Myocyte (in vitro differentiated cells): ENCODE measurements at places on chromosomes 12 and 14.
A peak's percentile ranks its signal among the peaks of the same experiment; 100 is the strongest.

DNA sequence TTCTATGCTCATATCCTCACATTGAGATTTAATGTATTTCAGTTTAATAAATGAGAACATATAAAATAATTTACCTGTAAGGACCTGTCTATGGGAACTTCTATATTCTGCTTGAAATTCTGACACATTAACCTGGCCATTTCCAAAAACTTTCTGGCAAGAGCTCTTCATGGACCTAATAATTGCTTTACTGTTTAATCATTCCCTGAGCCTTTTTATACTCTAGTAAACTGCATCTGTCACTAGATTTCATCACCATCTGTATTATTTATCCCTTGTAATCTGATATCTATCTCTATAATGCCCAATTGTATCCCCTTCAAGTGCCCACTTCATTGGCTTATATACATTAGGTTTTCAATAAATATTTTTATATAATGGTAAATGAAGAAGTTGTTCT, 327.7 kb downstream of the RAD51B start:
- peak; percentile 67 for DNase-seq

DNA sequence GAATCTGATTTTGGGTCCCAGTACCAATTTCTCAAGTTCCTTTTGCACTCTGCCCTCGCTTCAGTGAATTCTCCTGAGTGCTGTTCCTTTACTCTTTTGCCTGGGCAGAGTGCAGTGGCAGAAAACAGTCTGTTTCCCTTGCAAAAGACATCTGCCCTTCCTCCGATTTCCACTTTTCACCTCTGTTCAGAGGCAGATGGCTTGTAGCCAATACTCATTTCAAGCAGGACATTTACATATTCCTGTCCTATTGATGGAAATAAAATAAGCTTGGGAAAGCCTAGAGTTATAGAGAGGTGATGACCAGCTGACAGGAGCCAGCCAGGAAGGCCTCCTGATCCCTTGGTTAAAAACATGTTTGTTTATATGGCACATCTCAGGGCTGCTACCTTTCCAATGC, 111.0 kb downstream of the SLC8A3 start:
- DNase-seq = no peak

DNA sequence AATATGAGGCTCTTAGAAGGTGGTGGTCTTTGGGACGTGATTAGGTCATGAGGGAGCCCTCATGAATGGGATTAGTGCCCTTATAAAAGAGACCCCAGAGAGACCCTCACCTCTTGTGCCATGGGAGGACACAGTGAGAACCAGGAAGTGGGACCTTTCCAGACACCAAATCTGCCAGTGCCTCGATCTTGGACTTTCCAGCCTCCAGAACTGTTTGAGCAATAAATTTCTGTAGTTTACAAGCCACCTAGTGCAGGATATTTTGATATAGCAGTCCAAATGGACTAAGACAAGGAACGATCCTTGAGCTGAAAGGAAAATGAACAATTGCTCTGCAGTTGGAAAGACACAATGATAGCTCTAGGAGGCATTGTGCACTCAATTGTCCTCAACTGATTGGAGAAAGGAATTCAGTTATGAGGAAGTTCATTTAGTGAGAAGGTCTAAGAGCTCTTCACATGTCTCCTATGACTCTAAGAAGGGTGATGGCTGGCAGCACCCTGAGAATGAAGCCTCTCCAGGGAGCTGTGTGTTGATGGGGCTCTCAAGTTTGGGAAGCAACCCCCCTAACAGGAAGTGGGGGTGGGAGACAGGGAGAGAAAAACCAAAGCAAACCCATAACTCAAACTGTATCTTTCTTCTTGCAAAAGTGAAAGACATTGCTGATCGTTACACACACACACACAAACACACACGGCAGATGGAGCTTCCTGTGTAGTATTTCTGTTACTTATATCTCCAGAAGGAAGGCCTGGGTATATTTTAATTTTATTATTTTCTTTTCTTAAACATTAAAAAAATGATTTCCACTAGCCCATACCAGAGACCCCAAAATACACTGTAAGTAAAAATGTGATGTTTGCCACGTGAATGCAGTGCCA, 21.0 kb downstream of the CHST11 start:
- no peak for DNase-seq

GRCh38 chr12:85569261-85569660, 266.9 kb downstream of the RASSF9 start:
- DNase-seq = no peak

DNA sequence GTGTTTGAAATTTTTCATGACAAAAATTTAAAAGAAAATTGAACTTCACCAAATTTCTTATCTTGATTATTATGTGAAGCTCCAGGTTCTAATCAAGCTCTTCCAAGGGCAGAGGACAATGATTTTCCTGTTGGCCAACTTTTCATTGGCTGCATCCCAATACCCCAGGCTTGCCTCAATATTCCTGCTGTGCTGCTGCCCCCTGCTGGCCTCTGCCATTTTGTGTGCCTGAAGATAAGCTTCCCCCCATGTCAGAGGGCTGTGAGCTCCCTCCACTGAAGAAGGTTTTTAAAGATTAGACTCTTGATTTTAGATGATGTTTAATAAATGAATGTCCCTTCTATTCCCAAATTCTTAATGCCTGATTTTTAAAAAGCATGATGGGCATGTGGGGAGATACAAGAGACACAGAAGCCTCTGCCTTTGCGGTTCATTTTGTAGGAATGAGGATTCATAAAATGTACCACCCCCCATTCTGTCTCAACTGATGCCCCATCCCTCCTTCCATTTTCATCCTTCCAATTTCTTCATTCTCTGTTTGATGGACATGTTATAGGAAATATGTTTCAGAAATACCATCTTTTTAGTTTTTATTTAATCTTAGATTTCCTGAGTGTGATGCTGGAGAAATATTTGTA, 76.7 kb upstream of the RGS6 start:
- DNase-seq = peak; percentile 78

DNA sequence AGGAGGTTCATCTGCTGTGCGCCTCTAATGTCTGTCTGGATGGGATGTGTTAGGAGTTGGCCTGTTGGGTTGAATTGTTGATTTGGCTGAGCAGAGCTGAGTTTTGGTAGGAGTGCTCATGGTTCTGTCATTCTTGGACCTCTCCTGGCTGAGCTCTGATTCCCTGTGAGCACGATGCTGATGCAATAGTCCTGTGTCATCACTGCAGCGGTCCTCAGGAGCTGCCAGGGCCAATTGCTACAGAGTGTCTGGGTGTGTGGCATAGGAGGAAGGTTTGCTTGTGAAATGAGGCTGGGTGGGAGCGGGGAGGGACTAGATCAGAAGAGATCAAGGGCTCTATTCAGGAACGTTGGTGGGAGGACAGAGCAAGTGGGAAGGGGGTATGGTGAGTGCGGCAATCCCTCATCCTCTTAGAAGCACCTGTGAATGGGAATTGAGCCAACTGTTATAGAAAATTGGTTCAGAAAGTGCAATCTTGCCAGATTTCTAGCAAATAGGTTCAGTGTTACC, 21.2 kb downstream of the PEX5 start:
- DNase-seq = no peak

- no peak for DNase-seq
Measured at GRCh38 chr14:99475660-99476059, 5.0 kb downstream of the SETD3 start.

GRCh38 chr14:61615743-61616523, 79.4 kb upstream of the HIF1A start:
- peak; percentile 52 for DNase-seq

GRCh38 chr14:95162641-95163040, 5.3 kb upstream of the DICER1 start:
- DNase-seq = no peak

GRCh38 chr14:36848213-36848612, 186.6 kb downstream of the PAX9 start:
- no peak for DNase-seq

DNA sequence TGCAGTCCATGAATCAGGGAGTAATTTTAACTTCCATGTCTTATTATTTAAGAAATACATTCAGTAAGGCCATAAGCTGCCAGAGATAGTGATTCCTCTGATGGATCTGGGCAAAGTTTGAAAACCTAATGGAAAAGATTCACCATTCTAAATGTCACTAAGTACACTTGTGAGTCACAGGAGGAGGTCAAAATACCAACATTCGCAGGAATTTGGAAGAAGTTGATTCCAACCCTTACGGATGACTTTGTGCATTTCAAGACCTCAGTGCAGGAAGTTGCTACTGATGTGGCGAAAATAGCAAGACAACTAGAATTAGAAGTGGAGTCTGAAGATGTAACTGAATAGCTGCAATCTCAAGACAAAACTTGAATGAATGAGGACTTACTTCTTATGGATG, 69.8 kb downstream of the OSBPL8 start:
- DNase-seq = no peak

DNA sequence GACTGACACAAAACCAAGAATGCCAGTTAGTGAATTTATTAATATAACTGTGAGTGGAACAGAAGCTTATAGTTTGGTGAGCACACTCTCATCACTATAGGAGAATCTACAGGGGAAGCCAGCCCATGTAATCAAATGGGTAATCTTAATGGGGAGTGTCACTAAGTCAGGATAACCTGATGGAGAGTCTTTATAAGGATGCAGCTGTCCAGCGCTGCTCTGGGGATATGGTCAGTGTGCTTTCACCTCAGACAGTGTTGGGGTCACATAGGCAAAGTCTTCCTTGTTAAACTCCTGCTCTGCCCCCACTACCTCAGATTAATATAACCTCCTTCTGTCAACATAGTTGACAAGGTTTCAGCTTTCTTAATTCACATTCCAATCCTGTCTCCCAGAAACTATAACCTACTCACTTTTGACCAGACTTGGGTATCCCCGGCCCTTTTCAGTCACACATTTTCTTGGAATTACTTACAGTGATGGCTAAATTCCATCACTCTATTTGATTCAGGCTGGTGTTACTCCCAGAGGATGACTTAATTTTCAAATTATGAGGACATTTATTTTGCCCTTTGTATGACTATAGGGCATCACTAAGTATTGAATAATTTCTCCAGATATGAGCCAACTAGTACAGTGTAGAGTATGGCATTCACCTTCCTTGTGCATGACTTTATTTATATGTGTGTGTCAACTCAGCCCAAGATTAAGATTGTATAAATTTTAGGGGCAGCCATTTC, 13.2 kb downstream of the STK38L start:
- DNase-seq = no peak

DNA sequence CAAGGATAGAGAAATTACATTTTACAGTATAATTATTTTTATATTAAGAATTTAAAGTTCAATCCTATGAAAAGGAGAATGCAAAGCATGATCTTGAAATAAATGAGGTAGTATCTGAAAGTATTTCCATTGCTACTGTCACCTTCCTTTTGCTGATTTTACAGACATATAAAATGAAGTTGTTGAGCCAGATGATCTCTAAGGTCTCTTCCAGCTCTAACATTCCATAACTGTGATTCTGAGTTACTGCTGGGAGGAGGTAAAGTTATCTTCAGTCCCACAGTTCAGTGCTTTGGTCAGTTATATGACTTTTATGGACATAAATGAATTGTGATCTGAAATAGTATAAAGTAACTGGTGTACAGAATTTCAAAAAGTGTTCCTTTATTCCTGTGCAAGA, 52.8 kb downstream of the SLC38A6 start:
- DNase-seq = peak; percentile 25

DNA sequence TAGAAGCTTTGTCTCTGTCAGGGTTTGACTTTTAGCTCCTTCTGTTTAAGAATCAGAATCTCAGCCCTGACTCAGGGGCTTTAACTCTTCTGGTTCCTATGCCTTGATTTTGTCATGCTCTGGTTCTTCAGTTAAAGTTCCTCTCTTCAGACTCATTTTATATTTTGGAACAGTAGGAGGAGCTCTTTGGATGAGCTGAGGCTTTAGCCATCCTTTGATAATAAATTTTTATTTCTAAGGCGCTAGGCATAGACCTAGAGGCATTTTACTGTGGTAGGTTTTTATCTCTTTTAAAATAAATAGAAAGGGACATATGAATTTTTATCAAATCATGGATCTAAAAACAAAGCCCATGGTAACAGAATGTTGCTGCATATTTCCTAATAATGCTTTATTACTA, 51.7 kb downstream of the ATP23 start:
- DNase-seq = no peak

GRCh38 chr14:88866305-88866704, 41.9 kb downstream of the TTC8 start:
- no peak for DNase-seq
